DMS53 (cell line): ENCODE measurements at places on chromosomes 2 and 18.

DNA sequence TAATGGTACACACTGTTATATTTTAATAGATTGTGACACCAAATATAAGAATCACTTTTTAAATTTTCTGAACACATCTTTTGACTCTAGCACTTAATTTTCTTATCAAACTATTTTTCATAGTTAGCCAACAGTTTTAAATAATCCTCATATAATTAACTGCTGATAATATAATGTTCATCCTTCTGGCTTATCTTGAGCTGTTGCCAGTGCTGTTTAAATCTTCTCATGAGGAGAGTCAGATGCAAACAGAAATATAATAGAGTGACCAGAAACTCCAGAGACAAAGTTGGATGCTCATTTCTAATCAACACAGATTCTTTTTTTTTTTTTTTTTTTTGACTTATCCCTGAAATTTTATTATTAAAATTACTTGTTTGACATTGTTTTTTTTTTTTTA, 282.6 kb downstream of the SPAG16 start:
- DNase-seq = no peak

DNA sequence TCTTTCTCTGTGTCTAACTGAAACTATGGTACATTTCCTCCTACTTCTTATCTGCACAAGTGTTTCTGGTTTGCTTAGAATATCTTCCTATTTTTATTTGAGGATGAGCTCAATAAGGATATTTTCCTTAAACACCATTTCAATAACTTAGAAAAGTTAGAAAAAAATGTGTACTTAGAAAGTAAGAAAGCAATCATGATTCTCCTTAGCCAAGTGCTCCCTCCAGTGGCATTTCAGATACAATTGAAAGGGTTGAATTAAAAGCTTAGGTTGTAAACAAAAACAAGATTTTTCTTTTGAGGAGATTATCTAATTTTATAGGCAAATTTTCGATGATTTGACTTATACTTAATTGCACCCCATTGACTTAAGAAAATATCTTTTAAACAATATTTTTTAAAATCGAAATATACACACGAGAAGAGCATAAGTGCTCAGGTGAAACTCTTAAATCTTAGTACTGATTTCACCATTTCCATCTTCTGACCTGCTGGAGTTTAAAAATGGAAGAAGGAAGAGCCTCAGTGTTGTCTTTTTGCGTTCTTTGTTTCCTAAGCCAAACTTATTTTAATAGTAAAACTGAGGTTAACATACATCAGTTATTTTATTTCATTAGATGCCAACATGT, 26.9 kb downstream of the C18orf63 start:
- peak; percentile 86 for DNase-seq

GRCh38 chr2:232903989-232904388, 33.9 kb downstream of the SNORC start:
- no peak for DNase-seq

GRCh38 chr18:44715245-44715644, 34.6 kb downstream of the SETBP1 start:
- DNase-seq = no peak

DNA sequence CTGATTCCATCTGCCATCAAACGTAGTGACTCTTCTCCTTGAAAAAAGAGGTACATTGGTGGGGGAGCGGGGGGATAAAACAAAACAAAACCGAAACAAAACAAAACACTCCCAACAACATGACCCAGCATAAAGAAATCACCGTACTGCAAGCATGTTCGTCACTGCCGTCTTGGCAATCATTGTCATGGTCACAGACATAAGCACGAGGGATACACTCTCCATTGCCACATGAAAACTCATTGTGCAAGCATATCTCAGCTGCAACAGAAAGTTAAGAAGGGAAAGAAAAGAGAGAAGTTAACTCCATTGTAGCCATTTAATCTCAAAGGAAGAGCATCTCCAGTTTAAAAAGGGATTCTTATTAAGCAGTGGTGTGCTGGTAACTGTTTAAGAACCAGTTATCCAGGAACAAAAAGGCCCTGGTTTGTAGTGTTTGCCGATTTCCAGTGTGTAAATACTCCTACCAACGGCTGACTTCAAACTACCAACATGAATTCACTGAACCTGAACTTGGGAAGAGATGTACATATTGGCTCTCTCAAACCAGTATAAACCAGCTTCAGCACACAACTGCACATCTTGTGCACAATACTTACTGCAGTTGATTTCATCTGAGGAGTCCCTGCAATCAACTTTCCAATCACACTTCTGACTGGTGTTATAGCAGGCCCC, 68.2 kb downstream of the LRP2 start:
- DNase-seq = peak; percentile 99

- DNase-seq = no peak
Measured at GRCh38 chr2:95032868-95033603, 7.5 kb downstream of the MAL start.

DNA sequence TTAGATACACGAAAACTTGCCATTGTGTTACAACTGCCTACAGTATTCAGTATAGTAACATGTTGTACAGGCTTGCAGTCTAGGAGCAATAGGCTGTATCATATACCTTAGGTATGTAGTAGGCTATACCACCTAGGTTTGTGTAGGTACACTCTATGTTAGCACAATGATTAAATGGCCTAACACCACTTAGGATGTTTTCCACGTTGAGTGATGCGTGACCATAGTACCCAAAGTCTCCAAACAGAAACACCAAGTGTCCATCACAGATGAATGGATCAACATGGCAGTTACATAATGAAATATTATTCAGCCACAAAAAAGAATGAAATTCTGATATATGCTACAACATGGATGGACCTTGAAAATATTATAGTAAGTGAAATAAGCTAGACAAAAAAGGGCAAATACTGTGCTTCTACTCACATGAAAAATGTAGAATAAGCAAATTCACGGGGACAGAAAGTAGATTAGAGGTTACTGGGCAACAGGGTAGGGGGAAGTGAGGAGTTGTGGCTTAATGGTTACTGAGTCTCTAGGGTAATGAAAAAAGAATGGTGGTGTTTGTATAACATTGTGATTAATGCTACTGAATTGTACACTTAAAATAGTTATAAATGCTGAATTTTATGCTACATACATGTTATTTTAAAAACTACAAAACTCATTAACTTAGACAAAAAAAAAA, 62.6 kb downstream of the TMEM131 start:
- DNase-seq = peak; percentile 39

DNA sequence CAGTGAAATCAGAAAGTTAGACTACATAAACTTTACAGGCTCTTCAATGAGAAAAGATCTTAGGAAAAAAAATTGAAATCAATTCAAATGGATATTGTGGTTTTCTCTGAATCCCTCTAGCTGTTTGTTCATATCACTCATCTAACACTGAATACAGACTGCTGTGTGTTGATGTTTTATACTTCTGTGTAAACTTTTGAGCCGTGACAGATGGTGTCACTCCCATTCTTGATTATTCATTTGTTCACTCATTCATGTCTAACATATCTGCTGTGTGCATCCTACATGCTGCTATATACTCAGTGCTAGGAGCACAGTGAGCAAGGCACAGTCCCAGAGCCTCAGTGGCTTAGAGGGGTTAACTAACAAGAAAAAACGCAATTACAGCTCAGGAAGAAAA, 12.6 kb downstream of the KLHL23 start:
- DNase-seq = no peak

DNA sequence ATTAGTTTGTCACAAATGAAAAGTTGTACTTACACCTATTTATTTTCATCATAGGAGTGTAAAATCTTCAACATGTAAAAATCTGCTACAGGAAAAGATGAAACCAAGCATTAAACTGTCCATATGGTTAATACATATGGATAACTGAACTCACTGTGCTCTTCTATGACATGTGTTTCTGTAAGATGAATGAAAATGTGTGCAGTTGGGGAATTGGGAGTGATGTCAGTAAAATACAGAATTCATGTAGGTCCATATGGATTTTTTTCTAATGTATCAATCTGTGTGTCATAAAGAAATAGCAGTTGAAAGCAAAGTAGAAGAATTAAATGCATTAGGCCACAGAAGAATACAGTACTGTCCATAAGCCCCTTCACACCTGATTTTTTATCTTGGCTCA, 178.4 kb upstream of the COL3A1 start:
- DNase-seq = no peak

GRCh38 chr18:51867767-51868166, 472.2 kb upstream of the DCC start:
- DNase-seq = peak; percentile 44

GRCh38 chr2:20012282-20013125, at the start of gene MATN3:
Gene MATN3, minus strand, starts transcription at chr2:20012668. Its CDS starts 37 bp downstream, at chr2:20012631.
- DNase-seq = peak; percentile 59

GRCh38 chr2:173965372-173966025, at the start of gene SP3:
Gene SP3, minus strand, starts transcription at chr2:173965373. Its CDS starts 202 bp downstream, at chr2:173965171.
- DNase-seq = peak; percentile 99

GRCh38 chr2:27281442-27281841, 787 bp upstream of the TRIM54 start:
- no peak for DNase-seq

DNA sequence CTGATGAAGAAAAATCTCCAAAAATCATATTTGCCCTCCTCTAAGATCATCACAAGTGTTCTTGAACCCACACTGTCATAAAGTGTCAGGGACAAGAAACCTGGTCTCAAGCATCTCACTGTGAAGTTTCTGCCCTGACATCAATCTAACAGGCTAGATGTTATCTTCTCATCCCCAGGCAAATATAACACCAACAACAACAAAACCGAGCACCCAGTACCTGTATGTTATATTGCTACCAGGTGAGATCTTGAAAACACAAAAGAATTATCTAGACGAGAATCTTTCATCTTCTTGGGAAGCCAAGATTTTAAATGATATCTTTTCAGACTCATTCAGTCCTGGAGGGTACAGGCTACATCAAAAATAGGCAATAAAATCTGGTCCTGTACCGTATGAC, 8.8 kb upstream of the MAP4K3 start:
- DNase-seq = no peak

DNA sequence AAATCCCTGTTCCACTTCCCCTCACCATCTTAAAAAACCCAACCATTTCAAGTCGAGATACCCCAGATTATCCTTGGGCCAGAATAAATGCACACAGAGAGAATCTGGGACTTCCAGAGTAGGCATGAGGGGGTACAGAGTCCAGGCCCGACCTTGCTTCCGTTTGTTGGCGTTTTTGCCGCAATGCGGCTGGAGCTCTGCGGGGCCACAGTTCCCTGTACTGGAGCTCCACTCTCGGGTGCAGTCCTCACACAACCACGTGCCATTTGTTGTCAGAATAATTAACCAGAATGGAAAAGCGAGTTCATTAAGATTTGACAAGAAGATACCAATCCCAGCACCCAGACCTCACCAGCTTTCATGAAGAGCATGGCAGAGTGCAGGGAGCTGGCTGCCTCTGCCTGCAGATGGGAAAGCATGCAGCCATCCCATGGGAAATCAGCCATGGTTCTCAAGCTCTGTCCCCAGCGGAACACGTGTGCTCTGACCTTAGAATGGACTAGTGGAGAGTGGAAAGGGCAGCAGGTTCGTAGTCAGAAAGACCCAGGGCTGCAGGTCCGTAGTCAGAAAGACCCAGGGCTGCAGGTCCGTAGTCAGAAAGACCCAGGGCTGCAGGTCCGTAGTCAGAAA, 472.8 kb downstream of the EIPR1 start:
- DNase-seq = no peak

GRCh38 chr2:173762221-173762620, 203.0 kb downstream of the SP3 start:
- DNase-seq = no peak

DNA sequence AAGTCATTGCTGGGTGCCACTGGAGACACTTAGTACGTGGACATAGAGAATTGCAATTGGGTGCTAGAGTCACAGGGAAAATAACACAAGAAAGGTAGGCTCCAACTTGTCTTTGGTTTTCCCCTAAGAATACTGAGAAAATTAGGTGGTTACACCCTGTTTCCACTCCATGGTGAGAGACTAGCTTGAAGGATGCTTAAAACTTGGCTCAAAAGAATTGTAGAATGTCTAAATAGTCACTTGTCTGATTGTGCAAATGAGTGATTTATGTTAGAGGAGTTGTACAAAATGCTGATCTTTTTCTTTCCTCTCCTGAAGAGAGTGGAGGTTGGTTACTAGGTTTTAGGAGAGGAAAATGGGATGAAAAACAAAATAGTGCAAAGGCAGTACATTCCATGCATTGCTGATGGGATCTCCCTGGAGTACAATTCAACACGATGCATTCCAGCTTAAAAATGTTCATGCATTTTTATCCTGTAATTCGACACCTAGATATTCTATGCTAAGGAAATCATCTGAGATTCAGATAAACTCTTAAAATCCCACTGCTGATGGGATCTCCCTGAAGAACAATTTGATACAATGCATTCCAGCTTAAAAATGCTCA, 2.2 kb upstream of the SERPINB12 start:
- no peak for DNase-seq

DNA sequence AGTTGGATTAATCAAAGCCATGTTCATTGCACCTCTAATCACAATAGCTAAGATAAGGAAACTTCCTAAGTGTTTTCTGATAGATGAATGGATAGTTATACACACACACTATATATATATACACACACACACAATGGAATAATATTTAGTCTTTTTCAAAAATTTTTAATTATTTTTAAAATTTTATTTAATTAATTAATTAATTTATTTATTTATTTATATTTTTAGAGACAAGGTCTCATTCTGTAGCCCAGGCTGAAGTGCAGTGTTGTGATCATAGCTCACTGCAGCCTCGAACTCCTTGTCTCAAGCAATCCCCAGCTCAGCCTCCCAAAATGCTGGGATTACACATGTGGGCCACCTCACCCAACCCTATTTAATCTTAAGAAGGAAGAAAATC, 481.0 kb upstream of the TNP1 start:
- no peak for DNase-seq

- DNase-seq = peak; percentile 84
Measured at GRCh38 chr2:77009307-77009706, 512.9 kb downstream of the LRRTM4 start.

DNA sequence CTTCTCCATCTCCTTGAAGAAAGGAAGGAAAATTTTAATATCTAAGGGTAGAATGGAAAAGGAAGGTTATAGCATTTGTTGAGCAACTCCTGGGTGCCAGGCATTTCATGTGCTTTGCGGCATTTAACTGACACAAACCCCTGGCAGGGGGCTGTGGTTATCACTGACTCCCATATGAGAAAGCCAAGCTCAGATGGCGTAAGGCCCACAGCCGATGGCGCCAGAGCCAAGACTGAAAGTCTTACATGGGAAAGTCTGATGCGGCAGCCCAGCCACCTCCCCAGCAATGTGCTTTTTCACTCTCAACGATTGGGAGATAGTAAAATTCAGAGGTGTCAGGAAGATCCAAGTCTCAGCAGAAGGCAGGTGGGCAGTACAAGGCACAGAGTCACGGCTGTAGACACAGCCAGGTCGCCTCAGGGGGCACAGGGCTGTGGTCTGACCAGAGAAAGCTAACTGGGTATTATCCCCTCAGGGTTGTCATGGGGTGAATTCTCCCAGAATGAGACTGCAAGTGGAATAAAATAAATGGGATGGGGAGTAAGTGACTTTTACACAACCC, 324.2 kb upstream of the NCKAP5 start:
- DNase-seq = no peak
